ENCODE measurements at places on chromosomes 2 and 18.

DNA sequence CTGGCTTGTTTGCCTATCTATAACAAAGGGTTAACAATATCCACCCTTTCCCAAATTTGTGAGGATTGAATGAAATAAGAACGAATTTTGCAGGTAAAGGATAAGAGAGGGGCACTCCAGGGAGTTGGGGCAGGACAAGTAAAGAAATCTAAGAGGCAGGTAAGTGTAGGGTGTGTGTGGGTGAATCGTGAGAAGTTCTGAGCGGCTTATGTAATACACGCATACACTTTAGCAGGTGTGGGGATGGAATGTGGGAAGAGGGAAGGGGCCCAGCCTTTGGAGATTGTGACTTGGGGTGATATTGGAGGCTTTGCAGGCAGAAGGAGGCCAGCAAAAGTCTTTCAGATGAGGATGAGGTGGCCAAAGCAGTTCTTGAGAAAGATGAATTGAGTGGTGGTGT, 83.2 kb upstream of the AQP4 start:
- no peak for DNase-seq

GRCh38 chr2:238097201-238097987, 2.7 kb upstream of the ESPNL start:
- DNase-seq, result no peak

DNA sequence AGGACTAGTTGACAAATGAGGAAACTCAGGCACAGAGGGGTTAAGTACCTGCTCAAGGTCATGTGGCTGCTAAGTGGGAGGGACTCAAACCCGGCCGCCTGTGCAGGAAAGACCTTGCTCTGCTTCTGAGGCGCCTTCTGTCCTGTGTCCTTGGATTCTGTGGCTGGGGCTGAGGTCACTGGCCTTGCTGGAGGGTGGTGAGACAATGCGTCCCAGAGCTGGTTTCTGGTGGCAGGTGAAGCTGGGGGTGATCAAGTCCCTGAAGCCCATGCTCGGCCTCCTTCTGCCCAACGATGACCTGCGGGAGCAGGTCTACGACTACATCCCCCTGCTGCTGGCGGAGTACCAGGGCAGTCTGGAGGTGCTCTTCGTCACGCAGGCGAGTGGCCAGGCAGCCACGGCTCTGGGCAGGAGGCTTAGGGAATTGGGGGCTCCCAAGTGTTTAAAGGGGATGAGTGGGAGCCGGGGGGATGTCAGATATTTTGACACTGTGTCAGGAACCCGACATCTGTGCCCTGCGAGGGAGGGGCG, 16.1 kb downstream of the MROH2A start:
- DNase-seq, result no peak

DNA sequence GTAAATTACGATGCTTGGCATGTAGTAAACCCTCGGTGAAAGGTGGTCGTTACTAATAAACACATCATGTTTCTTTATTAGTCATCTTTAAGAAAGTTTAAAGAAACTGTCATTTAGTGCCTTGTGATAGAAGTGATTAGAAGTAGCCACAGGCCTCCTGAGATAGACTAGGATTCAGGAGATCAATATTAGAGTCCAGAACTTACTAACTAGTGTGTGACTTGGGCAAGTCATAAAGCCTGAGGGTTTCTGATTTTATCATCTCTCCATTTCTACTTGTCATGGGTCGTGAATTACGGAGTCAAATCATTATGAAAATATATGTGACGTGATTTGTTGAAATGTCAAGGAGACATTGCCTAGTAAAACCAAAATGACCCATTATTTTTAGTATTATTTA, 6.7 kb downstream of the RPE start:
- DNase-seq, result no peak

DNA sequence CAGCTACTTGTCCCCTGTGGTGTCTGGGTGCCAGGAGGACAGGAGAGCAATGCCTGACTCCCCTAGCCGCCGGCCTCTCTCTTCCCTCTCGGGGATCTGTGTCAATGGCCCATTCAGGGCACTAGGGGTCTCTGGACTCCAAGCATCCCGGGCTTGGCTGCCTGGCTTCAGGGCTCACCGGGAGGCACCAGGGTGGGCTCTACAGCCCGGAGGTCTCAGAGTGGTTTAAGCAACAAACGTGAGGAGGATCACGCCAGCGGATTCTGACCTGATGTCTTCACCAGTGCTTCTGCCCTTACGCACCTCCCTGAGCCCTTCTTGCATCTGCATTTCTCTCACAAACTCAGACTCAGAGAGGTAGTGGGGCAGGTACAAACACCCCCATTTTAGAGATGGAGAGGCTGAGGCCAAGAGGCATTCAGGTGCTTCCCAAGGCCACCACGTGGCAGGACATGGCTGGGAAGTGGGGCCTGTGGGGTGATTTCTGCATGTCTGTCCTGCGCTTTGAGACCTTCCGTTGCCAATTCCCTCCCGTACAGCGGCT, 243.0 kb downstream of the CELF4 start:
- DNase-seq, result no peak

- no peak for DNase-seq
Measured at GRCh38 chr2:6833300-6833604, 32.5 kb downstream of the CMPK2 start.

DNA sequence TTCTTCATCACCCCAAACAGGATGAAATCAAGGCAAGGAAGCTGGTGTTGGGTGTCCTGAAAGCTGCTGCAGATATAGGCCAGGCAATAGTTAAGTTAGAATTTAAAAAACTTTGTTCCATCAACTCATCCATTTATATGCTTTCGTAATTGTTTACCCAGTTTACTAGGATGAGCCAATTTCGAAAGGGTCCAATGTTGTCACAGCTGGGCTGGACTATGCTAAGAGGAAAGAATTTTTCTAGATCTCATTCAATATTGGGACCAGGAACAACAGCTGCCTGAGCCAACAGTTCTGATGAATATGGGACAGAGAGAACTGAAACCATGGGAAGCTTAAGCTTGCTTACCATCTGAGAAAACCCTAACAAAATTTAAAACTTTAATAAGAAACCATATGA, 21.6 kb upstream of the SP3 start:
- no peak for DNase-seq

- DNase-seq, result no peak
Measured at GRCh38 chr2:152823905-152824304, 105.5 kb downstream of the ARL6IP6 start.

DNA sequence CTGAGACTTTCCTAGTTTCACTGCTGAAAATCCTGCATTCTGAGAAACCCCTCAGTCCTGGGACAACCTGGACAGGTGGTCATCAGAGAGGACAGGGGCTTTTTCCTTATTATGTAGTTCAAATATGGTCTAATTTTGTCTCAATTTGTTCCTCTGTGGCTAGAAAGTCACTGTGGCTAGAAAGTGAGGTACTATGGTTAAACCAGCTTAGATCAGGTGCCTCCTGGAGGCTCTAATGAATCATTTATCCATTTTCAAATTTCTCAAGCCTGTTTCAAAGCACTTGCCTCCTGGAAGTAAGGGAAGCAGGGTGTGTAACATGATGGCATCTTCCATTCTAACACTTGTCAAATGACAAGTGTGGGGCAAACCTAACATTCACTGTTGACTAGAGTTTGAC, 326.8 kb downstream of the PIK3C3 start:
- DNase-seq, result no peak

DNA sequence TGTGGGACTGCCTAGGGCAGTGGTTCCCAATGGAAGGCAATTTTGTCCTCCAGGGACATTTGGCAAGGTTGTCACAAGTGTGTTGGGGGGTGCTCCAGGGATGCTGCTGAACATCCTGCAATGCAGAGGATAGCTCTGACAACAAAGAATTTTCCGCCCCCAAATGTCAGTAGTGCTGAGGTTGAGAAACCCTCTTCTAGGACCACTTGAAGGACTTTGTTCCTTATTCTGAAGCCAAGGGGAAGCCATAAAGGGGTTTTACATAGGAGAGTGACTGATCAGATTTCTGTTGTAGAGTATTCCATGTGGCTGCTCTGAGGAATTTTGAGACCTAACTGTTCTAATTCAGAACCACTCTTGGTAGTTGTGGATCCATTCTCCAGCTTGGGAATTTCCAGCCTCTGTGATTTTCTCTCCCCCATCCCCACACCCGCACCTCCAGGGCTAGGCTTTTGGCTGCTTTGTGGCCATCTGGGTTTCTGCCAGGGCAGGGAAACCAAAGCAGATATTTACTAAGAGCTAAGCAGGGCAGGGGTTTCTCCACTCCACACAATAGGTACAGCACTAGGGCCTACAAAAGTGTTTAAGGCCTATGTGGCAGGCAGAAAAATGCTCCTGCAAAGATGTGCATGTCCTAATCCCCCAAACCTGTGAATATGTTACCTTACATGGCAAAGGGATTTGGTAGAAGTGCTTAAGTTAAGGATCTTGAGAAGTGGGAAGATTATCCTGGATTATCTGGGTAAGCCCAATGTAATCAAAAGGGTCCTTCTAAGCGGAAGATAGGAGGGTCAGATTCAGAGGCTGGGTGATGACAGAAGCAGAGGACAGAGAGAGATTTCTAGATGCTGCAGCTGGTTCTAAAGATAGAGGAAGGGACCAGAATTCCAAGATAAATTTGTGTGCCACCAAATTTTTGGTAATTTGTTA, 135.4 kb downstream of the TMEM17 start:
- no peak for DNase-seq

GRCh38 chr18:41458376-41458775, 496.7 kb upstream of the PIK3C3 start:
- DNase-seq, result no peak

- no peak for DNase-seq
Measured at GRCh38 chr2:25443766-25444165, 102.0 kb upstream of the DNMT3A start.

GRCh38 chr2:24857746-24858145, 62.3 kb downstream of the ADCY3 start:
- DNase-seq, result no peak

DNA sequence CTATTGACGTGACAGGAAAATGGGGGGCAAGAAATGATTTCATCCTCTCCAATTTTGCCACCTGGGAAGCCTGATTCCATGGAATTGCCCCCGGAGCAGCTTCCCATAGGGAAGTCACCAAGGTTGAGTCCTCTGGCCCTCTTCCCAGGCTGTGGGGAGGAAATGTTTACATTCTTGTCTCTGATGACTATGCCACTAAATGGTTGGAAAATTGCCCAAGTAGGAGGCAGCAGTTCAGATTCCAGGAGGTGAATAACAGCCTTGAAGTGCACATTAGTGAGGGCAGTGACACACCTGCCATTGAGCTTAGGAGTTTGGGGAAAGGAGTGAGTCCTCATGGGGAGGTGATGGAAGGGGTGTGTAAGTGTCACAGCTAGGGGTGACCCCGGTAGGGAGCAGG, 449.2 kb upstream of the DCC start:
- DNase-seq, result no peak

GRCh38 chr18:68623342-68623741, 91.6 kb downstream of the TMX3 start:
- DNase-seq, result no peak

DNA sequence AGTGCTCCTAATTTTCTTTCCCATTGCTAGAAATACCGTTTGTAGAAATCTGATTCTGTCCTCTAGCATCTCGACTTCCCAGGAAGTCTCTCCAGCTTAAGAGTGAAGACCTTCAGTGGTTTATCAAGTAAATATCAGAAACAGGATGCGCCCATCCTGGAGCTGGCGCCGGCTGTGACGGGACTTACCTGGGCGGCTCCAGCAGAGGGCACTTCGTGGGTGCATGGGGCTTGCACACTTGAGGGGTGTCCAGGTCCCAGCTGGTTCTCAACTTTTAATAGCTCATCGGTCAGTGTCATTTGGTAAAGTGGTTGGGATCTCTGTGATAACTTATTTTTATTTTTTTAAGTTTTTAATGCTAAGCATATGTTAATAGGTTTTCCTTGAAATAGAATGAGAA, 167.0 kb upstream of the TPO start:
- no peak for DNase-seq

- DNase-seq, result no peak
Measured at GRCh38 chr2:238042849-238043584, 17.8 kb upstream of the SCLY start.

DNA sequence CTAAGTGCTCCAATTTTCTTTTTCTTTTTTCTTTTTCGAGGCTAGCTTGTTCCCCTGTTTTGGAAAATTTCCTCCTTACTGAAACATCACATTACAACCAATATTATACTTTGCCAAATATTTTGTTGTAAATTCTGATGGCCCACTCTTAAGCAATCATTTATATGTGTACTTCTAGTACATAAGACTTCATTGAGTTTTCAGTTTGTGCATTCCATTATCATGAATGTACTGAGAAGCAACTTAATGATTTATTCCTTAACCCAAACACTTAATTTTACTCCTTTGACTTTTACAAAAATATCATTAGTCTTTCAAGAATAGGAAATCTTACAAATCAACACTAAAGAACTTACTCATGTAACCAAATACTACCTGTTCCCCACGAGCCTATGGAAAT, 242.4 kb downstream of the ARHGAP15 start:
- DNase-seq, result no peak

DNA sequence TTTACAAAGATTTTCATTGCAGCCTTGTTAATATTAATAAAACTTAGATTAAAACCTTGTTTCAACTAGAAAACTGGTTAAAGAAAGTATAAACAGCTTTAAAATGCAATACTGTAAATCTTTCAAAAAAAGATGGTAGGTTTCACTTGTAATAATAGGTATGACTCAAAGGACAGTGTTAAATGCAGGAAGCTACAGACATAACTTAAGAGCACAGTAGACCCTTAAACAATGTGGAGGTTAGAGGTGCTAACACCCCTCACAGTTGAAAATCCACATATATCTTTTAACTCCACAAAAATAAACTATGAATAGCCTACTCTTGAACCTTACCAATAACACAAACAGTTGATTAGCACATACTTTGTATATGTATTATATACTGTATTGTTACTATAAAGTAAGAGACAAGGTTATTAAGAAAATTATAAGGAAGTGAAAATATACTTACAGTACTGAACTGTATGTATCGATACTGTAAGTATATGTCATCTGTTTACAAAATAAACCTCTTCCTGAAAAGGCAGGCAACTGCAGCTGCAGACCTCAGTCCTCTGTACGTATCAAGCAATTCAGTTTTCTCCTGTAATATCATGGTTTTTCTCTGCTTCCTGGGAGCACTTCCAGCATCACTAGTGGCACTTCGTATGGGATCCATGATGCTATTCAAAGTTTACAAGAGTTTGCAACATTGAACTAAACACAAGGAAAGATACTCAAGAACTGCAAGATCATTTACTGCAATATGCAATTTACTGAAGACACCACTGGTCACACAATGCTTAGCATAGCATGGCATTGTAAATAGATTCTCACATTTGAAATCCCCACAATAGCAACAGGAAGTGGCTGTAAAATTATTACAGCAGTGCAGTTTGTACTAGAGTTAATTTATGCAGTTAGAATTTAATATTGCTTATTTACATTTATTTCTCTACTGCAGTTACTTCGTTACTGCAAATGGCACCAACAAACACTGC, 610.5 kb upstream of the LRRTM4 start:
- no peak for DNase-seq
